Neuronal stem cell (in vitro differentiated cells): ENCODE measurements at places on chromosomes 6 and 20.
A peak's percentile ranks its signal among the peaks of the same experiment; 100 is the strongest.

- no peak for DNase-seq
Observed at GRCh38 chr20:36873498-36874189, 2.3 kb upstream of the TLDC2 start.

- DNase-seq = no peak
Observed at GRCh38 chr6:39688494-39688893, 36.7 kb downstream of the KIF6 start.

- DNase-seq = no peak
Observed at GRCh38 chr6:151340219-151340978, 51.0 kb downstream of the ZBTB2 start.

DNA sequence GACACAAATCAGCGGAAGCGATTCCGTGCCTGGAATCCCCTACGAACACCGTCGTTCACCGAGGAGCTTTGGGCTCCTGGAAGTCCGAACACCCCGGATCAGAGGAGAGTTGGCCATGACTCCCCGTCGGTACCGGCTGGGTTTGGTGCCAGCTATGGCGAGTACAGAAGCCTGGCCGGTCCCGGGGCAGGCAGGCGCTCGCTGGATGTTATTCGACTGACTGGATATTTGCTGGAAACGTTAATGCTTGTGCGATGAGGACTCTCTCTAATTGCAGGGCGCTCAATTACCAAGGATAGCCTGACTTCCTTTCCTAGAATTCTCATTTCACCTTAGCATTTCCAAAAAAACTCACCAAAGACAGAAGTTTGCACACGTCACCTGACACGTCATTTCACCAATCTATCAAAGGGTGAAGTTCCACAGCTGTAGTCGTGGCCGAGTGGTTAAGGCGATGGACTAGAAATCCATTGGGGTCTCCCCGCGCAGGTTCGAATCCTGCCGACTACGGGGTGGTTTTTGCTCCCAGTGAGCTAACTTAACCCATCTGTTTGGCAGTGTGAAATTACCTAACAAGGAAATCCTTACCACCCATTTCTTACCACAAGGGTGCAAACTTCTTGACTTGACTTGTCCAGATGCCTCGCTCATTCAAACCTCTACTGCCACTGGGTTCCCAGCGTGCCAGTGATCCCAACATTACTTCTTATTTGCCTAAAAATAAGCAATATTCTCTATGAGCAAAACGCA is 22.7 kb upstream of the ZNF184 start:
- peak; percentile 72 for DNase-seq

DNA sequence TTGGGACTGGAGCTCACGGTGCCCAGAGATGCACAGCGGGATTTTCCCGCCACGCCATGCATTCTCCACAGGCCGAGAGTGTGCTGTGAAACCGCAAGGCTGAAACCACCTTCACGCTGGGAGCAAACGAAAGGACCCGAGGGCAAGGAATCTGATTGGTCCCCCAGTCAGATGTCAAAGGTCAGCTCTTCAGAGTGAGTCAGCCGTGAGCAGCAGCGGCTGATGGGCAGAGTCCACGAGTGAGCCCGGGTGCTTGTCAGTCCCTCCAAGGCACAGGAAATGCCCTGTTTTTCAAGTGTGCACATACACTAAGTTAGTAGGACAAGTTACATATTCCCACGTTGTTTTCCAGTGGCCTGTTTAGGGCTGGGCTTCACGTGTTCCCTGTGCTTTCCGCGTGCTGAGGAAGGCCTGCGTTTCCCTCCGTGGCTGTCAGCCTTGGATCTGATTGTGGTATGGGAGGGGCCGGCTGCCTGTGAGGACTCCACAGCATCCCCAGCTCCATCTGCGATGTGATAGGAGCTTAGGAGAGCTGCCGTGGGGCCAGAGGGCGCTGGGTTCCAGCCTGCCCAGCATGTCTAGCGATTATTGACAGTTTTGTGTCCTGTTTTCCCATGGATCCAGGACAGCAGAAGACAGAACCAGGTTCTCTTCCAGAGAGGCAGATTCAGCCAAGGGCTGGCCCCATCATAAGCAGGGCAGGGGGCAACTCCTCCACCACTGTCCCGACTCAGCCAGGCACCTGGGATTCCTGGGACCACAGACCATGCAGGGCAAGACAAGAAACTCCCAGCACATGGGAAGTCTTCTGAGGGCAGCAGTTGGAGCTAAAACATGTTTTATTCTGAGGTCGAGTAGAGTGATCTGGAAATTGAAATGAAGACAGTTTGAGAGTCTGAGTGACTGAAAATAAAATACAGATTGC is 38.2 kb upstream of the FRMD1 start:
- DNase-seq = no peak

DNA sequence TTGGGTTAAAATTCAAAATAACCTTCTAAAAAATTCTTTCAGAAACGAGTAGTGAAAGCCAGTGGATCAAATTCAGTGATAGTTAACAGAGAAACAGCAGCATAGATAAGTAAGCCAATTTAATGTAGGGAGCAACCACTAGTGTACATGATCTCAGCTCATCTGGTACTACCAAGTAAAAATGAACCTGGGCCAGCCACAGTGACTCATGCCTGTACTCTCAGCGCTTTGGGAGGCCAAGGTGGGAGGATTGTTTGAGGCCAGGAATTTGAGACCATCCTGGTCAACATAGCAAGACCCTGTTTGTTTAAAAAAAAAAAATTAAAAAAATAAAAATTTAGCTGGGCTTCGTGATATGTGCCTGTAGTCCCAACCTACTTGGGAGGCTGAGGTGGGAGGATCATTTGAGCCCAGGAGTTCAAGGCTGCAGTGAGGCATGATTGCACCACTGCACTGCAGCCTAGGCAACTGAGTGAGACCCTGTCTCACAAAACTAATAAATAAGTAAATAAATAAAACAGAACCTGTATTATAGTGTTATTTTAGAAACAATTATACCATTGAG is 32.4 kb downstream of the CBFA2T2 start:
- DNase-seq = no peak

DNA sequence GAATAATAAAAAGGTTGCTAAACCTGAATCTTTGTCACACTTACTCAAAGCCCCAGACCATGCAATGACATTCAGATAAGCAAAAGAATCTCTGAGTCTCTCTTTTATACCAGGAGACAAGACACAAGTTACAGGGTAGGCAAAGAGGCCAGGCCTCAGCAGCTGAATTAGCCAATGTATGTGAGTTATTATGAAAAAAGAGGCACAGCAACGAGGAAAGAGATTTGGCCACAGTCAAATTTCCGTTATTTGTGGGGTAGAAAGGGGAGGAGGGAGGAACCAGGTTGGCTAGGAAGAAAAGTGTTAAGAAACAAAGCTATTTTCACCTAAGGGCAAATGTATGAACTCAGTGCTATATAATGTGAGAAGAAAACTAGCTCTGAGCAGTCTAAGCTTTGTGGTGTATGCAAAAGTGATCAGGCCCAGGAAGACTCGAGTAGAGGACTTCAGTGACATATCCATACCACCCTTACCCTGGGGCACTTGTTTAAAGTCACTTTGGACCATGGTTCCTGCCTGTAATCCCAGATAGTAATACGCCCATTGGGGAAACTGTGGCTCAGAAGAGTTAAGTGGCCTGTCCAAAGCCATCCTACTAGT is 19.1 kb downstream of the IPCEF1 start:
- no peak for DNase-seq

DNA sequence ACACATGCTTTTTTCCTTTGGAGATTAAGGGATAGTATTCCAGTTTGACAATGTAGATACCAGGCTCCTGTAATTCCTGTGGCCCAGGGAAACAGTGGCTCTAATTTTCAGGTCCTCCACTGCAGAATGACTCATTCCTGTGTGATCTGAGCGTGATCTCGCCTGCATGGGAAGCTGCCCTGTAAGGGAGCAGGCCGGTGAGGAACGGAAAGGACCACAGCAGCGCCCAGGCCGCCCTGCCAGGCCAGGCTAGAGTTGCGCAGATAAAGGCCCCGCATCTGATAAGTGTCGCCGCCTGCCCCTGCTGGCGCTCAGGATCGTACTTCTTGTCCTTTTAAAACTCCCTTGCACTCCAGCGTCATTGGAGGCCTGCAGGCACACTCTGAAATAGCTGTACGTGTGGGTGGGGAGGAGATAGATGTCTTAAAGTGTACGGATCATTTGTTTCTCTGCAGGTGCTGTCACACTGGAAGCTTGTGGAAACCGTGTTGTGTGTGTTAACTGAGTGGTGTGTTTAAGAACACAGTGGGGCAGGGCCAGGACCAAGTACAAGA is 60.7 kb downstream of the SYNJ2 start:
- DNase-seq = no peak

- no peak for DNase-seq
Observed at GRCh38 chr6:102623201-102623600, 1229.7 kb downstream of the GRIK2 start.

DNA sequence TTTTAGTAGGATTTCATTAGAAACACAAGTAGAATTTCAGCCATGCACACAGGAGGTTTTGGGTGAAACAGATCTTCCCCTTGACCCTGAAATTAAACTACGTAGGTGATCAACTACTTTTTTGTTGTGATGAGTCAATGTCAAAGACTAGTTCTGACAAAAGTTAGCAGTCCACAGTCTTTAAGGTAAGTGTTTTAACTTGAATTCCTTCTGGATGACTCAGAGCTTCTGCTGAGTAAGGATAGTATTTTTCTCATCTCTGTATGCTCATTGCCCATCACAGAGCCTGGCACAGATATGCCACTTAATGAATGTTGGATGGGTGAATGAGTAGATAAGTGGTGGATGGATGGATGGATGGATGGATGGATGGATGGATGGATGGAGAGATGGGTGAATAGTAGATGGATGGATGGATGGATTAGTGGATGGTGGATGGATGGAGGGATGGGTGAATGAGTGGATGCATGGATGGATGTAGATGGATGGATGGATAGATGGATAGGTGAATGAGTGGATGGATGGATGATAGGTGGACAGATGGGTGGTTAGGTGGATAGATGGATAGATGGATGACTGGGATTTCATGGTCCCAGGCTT is 165.3 kb downstream of the ZMYND8 start:
- no peak for DNase-seq

- no peak for DNase-seq
Observed at GRCh38 chr20:64080013-64080812, at the start of gene OPRL1. Gene OPRL1 (plus strand): TSS chr20:64080082. CDS start chr20:64092721, 12,639 bp downstream.

- no peak for DNase-seq
Observed at GRCh38 chr6:149360536-149360935, 39.5 kb upstream of the SUMO4 start.

GRCh38 chr6:106855117-106855516 is 119.4 kb downstream of the CD24 start:
- DNase-seq = no peak

GRCh38 chr6:92967362-92967761 is 452.0 kb downstream of the EPHA7 start:
- no peak for DNase-seq

- no peak for DNase-seq
Observed at GRCh38 chr20:59560588-59561227, 43.6 kb upstream of the PHACTR3 start.

GRCh38 chr6:90178384-90178855 is 118.2 kb downstream of the BACH2 start:
- no peak for DNase-seq

GRCh38 chr20:61436283-61436666 is 184.2 kb downstream of the CDH4 start:
- DNase-seq = no peak

DNA sequence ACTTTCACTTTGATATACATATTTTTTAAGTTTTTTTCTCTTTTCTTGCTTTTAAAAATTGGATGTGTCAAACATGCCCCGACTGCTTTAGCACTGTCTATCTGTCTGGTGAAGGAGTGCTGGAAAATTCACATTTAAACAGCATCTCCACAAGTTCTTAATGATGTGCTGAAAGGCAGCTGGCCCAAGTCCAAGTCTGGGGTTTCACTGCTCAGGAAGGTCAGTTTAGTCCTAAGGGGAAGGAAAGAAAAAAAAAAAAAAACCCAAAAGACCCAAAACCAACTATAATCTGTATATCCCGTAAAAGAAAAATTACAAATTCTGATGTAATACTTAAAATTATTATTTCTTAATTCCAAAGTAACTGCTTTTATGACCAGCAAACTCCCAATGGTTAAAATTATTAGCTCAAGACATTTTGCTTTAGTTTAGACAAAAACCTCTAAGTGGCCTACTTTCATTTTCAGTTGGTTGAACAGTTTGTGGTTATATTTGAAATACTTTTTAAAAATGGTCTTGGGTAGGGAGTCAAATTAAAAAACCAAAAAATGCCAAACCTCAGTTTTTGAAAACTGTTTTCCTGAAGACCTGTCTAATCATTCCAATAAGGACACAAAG is 79.5 kb upstream of the PREP start:
- DNase-seq = no peak

GRCh38 chr6:17219098-17219497 is 62.1 kb upstream of the RBM24 start:
- DNase-seq = no peak

- DNase-seq = no peak
Observed at GRCh38 chr6:107786709-107787588, 37.2 kb downstream of the SCML4 start.

GRCh38 chr6:114157848-114158247 is 185.0 kb downstream of the HS3ST5 start:
- peak; percentile 12 for DNase-seq

DNA sequence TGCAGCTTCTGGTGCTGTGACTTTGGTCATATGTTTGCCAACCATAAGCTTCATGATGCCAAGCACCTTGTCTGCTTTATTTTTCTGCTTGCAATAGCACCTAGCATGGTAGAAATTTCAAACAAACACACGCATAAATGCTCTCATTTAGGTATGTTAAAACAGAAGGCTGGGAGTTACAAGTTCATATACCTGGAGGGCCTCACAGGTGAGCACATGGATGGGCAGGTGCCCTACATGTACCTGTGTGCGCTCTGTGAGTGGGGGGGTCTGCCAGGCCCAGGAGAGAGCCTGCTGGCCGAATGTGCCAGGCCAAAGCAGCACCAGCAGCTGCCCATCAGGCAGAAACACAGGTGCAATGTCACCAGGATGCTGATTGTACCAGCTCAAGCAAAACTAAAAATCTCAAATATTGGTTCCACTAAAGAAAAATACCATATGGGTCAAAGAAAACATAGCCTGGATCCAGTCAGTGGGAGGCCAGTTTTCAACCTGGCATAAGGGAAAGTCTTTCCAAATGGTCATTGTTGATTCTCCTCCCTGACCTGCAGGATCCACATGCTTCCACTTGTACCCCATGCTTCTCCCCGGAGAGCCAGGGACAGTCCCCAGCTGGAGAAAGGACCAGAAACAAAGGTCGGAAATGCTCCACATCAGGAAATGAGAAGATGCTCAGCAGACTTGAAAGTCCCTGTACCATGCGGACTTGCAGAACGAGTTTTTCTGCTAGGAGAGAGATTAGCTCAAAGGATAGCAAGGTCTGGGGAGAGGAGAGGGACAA is 7.2 kb upstream of the PFDN4 start:
- no peak for DNase-seq

DNA sequence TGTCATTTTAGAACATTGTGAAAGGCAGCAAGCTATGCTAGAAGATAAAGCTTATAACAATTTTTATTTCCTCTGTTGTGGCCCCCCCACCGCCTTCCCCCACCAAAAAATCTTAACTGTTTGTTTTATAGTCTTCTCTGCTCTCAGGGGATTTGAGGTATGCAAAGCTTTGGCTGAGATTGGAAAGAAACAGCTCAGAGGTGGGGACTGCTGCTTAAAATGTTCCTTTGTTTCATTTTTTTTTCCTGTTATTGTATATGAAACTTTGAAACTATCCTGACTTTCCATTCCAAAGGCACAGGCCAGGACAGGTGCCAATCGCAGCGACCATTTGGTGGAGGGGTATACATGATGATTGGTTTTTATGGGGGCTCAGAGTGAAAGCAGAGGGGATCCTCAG is 114.7 kb upstream of the PHACTR1 start:
- DNase-seq = no peak
